ENCODE measurements at places on chromosomes 6 and 20.

GRCh38 chr20:53688085-53688484 is 94.4 kb upstream of the ZNF217 start:
- DNase-seq: no peak

- peak; percentile 64 for DNase-seq
These were observed 937 bp downstream of the ZNF318 start for GRCh38 chr6:43368259-43369160.

DNA sequence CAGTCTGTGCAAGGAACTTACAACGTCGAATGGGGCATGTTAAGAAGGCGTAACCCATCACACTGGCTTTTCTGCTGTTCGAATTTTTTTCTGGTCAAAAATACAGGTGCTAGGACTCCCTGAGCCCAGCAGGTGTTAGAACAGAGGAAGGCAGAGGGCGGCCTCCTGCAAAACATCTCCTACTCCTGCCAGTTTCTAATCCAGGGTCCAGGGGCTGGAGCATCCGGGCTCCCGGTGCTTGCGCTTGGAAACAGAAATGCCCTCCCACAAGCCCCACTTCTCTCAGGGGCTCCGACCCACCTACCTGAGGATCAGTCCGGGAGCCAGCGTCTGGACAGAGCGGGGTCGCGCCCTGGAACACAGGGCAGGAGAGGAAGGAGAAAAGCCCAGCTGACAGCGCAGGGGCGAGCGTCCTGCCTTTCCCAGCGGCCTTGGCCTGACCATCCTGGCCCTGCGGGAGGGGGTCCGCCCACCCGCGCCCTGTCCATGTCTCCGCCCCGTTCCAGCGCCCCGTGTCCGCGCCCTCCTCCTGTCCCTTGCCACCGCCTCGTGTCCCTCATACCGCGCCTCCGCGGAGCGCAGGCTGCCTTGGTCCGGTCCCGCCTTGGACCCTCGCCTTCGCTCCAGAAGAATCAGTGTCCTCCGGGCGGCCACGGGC is 14.8 kb upstream of the LPA start:
- DNase-seq: peak; percentile 7

- DNase-seq: no peak
These were observed 56.8 kb upstream of the FABP7 start for GRCh38 chr6:122722746-122723145.

DNA sequence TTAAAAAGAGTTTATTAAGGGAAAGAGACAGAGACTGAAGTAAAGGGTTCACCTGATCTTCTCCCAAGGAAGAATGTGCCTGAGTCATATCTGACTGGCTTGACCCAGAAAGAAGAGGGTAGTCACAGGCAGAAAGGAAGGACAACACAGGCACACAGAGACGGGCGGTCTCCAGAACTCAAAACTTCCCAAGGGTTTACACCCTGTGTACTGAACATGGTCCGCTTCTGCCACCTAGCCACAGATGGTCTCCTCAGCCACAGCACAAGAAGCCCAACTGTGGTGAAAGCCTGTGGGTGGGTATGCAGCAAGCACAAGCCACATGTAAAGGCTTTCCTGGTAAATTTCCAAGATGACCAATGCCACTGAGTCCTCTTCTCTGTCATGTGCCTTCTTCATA is 17.2 kb downstream of the UNC5CL start:
- peak; percentile 61 for DNase-seq

DNA sequence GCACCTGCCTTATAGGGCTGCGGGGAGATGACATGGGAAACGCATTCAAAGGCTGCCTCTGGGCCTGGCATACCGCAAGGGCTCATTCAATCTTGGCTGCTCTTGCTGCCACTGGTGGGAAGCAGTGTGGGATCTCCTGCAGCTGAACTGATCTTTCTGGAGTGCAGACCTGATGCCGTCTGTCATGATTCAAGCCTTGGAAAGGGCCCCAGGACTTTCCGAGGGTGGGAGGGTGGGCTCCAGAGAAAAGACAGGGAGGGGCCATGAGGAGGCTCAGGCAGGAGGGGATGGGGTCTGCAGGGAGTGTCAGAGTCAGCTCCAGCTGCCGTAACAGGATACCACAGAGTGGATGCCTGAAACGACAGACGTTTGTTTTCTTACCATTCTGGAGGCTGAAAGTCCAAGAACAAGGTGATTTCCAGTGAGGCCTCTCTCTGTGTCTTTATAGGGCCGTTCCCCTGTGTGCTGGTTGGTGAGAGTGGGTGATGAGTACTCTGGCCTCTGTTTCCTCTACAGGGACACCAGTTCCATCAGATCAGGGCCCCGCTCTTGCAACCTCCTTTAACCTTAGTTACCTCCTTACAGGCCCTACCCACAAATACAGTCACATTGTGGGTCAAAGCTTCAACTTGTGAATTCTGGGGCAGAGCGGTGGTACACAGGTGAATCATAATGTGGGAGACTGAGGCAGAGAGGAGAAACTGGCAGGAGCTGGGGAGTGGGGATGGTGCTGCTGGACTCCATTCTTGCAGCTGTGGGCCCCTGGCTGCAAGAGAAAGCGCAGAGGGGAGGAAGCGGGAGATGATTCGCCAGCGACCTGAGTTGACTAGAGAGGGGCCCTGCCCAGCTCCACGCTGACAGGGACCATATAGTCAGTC is 148.4 kb downstream of the SYCP2 start:
- peak; percentile 59 for DNase-seq

- DNase-seq: peak; percentile 31
These were observed 2.0 kb downstream of the TRAF3IP2 start for GRCh38 chr6:111603685-111604084.

DNA sequence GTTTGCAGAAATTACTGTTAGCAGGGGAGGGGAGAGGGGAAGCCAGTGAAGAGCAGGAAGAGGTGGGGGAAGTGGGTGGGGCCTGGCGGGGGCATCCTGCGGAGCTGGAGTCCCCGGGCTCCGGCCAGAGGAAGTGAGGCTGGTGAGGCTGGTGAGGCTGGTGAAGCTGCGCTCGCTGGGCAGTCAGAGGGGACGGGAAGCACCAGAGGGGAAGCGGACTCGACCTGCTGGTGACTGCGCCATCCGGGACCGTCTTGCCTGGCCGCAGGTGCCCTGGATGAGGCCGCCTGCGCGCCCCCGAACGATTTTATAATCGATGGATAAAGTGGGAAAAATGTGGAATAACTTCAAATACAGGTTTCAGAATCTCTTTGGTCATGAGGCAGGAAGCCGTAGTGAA is 635.3 kb upstream of the MARCKS start:
- DNase-seq: no peak

GRCh38 chr6:139728876-139729427 is 354.5 kb upstream of the CITED2 start:
- no peak for DNase-seq

- DNase-seq: peak; percentile 67
These were observed at the start of gene CPXM1 for GRCh38 chr20:2800521-2801285. TSS of gene CPXM1 (minus strand) at chr20:2800627. CDS start at chr20:2800572, 55 bp downstream.

- DNase-seq: peak; percentile 78
These were observed 5.1 kb upstream of the BPI start for GRCh38 chr20:38298768-38299288.

DNA sequence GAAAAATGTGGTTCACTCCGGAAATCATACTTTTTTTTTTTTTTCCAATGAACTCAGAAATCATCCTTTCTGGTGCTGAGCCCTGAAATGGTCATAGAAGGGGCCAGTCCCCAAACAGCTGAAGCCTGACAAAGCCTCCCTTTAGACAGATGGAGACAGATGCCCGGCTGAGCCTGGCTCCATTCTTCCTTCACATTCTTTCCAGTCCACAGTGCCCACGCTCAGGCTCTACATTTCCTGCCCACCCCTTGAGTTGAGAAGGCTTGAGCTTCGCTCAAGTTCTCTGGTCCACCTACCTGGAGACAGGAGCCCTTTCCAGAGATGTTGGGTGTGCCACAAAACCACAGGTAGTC is 41.2 kb downstream of the KCNK5 start:
- peak; percentile 80 for DNase-seq

Measured in tongue (tissue), 3 donors.